ENCODE measurements at places on chromosomes 5 and 9.

DNA sequence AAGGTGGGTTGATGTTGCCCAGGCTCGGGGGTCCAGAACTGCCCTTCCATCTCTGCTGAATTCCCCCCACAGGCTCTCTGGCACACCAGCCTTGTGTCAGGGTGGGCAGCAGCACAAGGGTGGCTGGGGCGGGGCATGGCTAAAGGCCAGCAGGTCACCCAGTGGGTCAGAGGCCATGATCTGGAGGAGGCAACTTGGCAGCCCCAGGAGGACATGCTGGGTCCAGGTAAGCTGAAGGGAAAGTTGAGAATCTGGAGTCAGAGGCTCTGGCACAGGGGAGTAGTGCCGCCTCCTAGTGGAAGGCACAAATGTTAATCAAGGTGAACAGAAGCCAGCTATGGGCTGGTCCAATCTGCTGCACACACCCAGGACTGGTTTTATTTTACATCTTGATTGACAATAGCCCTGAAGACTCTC is 6.2 kb downstream of the TMEM8B start:
- no peak for DNase-seq

DNA sequence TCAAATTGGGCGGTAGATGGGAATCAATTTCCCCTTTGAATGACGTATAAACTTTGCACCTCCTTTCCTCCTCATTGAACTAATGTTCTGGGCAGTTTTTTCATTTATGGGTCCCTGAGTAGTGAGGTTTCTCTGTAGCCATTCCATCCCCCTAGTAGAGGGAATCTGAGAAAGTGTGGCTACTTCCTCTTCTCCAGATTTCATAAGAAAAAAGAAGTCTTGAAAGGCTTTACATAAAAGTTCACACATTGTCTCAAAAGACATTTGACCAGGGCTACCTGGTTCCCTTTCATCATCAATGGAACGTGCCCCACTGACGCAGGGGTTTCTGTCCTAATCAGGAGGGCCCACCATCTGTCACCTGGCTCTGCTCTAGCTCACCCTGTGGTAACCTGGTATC is 57.3 kb downstream of the CTSL start:
- no peak for DNase-seq

DNA sequence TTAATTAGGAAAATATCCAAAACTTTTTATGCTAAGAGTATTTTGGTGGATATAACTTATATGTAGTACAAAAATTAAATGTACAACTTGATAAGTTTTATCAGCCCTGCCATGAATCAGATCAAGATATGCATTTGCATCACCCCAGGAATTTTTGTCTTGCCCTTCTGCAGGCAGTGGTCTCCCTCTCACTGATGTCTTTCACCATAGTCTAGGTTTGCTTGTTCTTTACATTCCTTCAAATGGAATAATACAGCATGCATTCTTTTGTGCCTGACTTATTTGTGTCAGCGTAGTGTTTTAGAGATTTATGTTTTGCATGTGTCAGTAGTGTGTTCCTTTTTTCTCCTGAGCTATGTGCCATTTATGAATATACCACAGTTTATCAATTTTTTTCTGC is 36.4 kb downstream of the RNF180 start:
- DNase-seq: no peak

- no peak for DNase-seq
Measured at GRCh38 chr5:175438234-175438857, 5.6 kb downstream of the DRD1 start.

GRCh38 chr9:129549684-129550083 is 71.2 kb downstream of the C9orf50 start:
- DNase-seq: no peak

GRCh38 chr5:40478766-40479165 is 200.9 kb upstream of the PTGER4 start:
- DNase-seq: no peak

- no peak for DNase-seq
Measured at GRCh38 chr5:172278356-172278755, 5.2 kb downstream of the UBTD2 start.

DNA sequence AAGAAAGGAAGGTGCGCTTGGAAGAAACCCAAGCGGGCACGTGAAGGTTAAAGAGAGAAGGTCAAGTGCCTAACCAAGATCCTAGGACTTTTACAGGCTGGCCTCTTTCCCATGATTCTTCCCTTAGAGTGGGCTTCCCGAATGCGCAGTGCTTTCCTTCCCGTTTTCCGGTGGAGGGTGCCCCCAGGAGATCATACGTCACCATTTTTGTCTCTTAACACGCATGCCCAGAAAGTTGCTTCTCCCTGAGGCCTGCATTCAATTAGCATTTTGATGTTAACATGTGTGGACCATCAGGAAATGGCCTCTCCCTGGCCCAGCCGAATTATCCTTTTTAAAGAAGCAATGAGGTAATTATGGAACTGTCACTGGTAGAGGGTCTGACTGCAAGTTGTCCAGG is 1.9 kb upstream of the RUSC2 start:
- DNase-seq: no peak

- DNase-seq: no peak
Measured at GRCh38 chr5:167982-168660, 23.2 kb upstream of the LRRC14B start.

DNA sequence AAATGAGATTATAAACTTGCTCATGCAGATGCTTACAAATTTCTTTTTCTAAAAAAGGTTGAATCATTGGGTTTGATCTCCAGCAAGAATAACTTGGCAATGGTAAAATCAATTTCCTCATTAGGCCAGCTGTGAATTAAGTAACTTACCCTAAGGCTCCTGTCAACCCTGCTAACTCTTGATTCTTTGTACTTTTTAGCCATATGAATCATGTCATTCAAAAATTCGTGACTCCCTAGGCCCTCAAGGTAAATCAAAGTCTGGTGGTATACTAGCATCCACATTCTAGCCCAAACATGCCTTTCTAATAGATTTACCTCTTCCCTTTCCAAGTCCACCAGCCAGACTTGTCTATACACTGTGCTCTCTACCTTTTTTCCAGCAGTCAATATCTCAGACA is 420.8 kb upstream of the BRINP1 start:
- no peak for DNase-seq

GRCh38 chr5:68273717-68274409 is 58.3 kb downstream of the PIK3R1 start:
- DNase-seq: no peak

DNA sequence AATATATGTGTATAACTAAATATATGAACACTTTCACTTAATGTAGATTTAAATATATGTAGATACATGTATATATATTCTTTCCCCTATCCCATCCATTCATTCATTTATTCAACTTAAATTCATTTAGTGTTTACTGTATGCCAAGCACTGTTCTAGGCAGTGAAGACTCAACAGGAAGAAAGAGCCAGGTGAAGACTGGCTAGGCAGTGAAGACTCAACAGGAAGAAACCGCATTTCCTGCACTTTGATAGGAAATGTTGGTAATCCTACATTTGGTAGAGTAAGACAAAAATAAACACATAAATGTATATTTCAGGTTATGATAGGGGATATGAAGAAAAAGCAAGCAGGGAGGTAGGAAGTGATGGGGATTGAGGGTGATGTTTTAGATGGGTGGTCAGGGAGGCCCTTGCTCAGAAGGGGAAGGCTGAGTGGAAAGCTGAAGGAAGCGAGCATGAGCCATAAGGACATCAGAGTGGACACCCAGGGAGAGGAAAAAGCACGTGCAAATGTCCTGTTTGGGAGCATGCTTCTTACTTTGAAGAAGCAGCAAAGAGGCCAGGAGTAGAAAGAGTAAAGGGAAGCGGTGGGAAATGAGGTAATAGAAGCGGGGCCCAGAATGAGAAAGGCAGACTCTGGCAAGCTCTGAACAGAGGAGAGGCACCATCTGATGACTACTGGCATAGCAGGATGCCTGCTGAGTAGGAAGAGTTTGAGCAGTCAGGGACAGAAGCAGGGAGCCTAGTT is 227.8 kb upstream of the MAP3K1 start:
- DNase-seq: no peak

DNA sequence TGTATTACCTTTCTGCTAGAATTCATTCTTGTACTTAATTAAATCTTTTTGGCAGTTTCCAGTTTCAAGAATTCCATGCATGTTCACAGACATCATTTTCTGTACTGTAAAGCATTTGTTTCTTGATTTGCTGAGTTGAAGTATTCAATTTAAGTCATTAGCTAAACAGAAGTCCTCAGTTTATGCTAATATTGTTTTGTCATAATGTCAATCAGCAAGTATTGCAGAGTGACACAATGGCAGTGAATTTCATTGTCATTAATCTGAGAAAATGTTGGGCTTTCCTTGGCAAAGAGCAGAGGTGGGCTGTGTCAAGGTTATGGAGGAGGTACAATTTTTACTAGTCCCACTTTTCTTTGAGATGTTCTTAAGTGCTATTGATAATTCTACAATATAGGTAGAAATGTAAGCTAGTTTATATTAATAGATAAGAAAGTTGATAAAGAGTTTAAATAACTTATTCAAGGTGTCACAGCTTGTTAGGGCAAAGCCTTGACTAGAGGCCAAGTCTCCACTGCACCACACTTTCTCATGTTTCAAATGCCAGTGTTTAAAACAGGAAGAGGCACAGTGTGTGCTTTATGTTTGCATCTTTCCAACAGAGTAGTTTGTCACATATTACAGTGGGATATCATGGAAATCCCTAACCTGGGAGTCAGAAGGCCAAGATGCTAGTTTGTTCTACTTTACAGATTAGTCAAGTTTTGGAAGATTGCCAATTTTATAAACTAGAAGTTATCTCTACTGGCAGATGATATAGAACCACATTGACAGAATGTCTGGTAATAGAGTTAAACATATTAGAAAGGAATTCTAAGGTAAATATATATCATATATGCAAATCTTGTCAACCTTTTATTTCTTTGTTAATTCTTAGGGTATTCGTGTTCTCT is 56.3 kb downstream of the SLF1 start:
- DNase-seq: no peak

DNA sequence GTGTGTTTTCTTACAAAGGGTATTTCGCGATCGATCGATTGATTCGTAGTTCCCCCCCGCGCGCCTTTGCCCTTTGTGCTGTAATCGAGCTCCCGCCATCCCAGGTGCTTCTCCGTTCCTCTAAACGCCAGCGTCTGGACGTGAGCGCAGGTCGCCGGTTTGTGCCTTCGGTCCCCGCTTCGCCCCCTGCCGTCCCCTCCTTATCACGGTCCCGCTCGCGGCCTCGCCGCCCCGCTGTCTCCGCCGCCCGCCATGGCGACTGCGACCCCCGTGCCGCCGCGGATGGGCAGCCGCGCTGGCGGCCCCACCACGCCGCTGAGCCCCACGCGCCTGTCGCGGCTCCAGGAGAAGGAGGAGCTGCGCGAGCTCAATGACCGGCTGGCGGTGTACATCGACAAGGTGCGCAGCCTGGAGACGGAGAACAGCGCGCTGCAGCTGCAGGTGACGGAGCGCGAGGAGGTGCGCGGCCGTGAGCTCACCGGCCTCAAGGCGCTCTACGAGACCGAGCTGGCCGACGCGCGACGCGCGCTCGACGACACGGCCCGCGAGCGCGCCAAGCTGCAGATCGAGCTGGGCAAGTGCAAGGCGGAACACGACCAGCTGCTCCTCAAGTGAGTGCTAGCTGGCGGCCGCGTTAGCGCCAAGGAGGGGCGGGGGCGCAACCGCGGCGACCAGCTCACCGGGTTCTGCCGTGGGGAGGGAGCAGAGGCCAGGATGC is 480 bp downstream of the LMNB1 start:
- DNase-seq: peak; percentile 23

GRCh38 chr5:2017540-2018389 is 135.0 kb upstream of the IRX4 start:
- no peak for DNase-seq

- no peak for DNase-seq
Measured at GRCh38 chr5:150323092-150323491, 20.4 kb upstream of the ARSI start.

DNA sequence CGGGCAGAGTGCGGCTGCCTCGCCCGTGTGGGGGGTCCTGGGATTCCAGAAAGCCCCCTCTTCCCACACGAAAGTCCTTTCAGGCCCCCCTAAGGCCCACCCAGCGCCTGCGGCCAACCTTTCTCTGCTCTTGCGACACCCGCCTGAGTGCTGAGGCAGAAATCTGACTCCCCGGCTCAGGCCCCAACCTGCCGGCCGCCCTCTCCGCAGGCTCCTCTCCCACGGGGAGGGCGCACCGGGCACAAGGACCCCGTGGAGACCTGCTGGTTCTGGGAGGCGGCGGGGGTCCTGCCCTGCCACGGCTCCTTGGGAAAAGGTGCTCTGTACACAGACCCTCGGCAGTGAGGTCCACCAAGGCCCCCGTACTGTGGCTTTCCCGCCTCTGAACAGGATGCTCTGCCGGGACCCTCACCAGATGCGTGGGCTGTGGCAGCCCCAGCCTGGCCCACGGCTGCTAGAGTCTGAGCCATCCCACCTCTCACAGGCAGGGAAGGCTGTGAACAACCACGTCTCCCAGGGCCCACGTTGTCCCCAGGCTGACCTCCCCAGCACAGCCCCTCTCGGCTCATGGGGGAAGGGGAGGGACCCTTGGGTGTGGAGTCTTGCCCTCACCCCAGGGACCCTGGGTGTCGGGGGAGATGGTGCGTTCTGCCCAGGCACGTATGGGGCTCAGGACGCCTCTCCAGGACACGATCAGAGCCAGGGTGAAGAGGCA is 41.5 kb upstream of the EGFL7 start:
- no peak for DNase-seq

DNA sequence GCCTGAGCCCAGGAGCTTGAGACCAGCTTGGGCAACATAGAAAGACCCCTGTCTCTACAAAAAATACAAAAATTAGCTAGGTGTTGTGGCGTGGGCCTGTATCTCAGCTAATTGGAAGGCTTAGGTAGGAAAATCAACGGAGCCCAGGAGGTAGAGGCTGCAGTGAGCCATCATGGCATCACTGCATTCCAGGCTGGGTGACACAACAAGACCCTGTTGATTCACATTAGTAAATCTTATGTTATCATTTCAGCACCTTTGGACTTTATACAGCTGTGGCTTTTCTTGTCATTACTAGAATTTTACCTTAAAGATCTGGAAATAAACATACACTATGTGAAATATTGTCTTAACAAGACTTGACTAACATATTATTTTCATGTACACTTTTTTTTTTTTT is 185.0 kb downstream of the ZNF608 start:
- no peak for DNase-seq

GRCh38 chr9:125972012-125972729 is 225.0 kb downstream of the PBX3 start:
- no peak for DNase-seq

- DNase-seq: no peak
Measured at GRCh38 chr5:15587916-15588315, 87.9 kb downstream of the FBXL7 start.

DNA sequence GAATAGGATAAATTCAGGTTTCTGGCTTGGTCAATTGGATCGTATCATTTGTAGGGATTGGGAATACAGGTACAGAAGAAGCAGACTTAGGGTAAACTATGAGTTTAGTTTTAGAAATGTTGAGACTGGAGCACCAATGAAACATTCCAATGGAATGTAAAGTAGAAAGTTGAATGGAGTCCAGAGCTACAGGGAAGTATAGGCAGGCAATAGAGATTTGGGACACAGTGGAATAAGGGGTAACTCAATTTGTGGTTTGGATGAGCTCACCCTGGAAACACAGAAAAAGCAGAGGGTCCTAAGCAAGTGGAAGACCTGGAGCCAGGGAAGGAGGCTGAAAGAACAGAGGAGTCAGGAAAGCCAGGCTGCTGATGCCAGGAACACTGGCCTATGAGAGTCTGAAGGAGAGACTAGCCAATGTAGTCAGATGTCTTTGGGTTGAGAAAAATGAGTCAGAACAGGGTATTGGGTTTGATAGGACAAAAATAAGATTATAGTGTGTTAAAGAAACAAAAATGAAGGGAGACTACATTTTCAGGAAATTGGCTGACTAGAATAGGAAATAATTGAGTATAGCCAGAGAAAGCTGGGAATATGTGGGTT is 72.8 kb downstream of the STARD4 start:
- no peak for DNase-seq

- peak; percentile 18 for DNase-seq
Measured at GRCh38 chr9:5438301-5439162, 807 bp upstream of the PLGRKT start.
